ENCODE measurements at places on chromosomes 7 and 10.

DNA sequence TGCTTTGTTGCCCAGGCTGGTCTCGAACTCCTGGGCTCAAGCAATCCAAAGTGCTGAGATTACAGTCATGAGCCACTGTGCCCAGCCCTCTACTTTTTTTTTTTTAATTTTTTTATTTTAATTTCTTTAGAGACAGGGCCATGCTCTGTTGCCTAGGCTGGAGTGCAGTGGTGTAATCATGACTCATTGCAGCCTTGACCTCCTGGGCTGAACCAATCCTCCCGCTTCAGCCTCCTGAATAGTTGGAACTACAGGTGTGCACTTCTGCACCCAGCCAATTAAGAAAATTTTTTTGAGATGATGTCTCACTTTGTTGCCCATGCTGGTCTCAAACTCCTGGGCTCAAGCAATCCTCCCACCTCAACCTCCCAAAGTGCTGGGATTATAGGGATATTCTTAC is 528.6 kb downstream of the GATA3 start:
- DNase-seq: no peak

DNA sequence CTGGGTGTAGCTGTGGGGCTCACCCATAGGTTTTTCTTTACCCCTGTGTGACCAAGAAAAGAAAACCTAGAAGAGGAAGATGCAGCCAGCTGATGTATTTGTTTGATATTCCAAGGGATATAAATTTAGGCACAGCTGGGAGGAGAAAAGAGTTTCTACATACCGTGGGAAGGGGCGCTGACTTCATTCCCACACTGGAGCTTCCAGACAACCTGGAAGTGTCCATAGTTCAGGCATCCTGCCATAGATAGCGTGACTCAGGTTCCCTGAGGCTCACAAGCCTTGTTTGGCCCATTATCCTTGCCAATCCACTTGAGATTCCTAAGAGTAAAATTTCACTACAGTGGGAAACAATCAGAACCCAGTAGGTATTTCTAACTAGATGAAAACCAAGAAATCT is 371.7 kb upstream of the NRP1 start:
- DNase-seq: no peak

DNA sequence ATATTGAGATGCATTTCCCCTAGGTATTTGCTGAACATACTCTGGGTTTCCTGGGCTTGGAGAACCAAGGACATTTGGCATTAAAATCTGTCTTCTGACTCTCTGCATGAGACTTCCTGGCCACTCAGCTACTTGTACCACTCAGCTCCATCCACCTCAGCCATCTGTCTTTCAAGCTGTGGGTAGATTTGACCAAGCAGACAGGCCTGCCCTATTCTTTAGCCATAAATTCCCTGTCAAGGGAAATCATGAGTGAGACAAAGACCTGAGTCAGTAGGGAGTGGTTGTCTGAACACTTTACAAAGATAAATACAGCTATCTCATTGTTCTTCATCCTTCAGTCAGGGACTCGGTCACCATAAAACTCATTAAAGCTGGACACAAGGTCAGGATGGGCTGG is 399.1 kb downstream of the GPAM start:
- no peak for DNase-seq

GRCh38 chr7:26686448-26686981 is 177.9 kb downstream of the SKAP2 start:
- peak; percentile 23 for DNase-seq

- no peak for DNase-seq
Observed at GRCh38 chr7:127667017-127667670, 15.2 kb downstream of the SND1 start.

- no peak for DNase-seq
Observed at GRCh38 chr10:8294779-8295178, 240.3 kb downstream of the GATA3 start.

- DNase-seq: no peak
Observed at GRCh38 chr10:93826355-93826754, 67.4 kb upstream of the SLC35G1 start.

DNA sequence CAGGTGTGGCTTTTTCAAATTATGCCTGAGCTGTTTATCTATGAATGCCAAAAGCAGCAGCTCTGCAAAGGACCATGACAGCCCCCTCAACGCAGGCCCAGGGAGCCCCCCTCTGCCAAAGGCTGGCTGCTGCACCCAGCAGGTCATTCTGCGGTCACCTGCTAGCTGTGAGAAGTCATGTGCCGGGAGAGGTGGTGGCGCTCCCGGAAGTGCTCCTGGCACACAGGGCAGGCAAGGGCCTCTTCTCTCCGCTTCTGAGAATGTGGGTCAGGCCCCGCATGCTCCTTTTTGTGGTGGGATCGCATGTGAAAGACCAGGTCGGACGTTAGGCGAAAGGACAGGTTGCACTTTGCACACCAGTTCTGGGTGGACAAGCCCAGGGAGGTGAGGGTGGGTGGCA is 16.4 kb downstream of the ZNF488 start:
- peak; percentile 41 for DNase-seq

DNA sequence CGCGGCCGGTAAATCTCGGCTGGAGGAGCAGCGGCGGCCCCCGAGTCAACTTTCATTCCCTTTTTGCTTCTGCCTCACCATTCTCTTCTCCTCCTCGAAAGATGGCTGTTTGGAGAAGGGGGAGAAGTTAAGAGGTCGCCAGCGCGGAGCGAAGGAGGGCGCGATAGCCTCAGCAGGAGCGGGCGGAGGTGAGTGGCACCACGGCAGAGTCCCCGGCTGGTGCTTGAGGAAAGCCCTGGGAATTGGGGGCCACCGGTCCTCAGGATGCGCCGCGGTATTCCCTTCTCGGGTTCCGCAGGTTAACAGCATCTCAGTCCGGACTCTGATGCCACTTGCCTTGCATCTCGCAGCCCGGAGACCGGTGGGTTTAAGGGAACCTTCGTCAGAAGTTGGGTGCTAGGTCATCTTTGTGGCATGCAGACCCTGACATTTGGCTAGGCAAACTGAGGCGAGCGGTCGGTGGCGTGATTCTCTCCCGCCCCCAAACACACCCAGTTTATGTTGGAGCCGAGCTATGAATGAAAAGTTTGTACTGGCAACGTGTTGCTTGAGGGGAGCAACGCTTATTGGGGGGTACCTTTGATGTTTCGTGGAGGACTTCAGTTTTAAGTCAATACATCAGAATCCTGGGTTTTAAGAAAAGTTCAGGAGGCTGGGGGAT is 59.5 kb upstream of the PRPS1L1 start:
- no peak for DNase-seq

- DNase-seq: no peak
Observed at GRCh38 chr7:51346126-51346525, 29.5 kb upstream of the COBL start.

GRCh38 chr7:128112781-128113221 is 81.6 kb upstream of the LRRC4 start:
- DNase-seq: peak; percentile 34

- DNase-seq: no peak
Observed at GRCh38 chr10:14601872-14602725, 172.6 kb downstream of the FAM107B start.

GRCh38 chr7:130641497-130641896 is 27.1 kb downstream of the COPG2 start:
- DNase-seq: no peak

DNA sequence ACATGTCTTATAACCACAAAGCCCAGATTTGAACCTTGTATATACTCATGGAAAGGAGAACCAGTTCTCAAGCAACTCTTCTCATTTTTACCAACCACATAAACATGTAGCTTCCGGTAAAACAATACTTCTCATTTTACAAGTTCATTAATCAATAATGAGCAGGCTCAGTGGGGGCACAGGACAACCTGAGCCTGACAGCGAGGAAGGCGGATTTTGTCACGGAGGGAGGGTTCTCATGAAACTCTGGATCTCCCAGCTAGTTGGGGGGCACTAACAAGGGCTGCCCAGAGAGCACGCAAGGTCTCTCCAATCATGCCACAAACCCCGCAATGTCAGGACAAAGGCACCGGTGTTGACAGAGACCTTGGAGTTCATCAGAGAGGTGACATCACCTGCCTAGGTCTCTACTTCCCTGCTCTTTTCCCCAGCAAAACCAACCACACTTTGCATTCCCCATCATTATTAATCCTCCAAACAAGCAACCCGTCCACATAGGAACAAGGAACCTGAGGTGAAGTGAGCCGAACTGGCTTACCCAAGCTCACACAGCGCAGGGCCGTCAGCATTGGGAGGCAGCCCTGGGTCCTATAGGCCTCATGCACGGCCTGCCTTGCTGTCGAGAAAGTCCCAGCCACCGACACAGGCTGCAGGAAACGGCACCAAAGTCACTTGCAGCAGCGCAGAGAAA is 192.1 kb upstream of the KLF14 start:
- DNase-seq: no peak

- DNase-seq: no peak
Observed at GRCh38 chr7:97457054-97457453, 274.8 kb upstream of the TAC1 start.

DNA sequence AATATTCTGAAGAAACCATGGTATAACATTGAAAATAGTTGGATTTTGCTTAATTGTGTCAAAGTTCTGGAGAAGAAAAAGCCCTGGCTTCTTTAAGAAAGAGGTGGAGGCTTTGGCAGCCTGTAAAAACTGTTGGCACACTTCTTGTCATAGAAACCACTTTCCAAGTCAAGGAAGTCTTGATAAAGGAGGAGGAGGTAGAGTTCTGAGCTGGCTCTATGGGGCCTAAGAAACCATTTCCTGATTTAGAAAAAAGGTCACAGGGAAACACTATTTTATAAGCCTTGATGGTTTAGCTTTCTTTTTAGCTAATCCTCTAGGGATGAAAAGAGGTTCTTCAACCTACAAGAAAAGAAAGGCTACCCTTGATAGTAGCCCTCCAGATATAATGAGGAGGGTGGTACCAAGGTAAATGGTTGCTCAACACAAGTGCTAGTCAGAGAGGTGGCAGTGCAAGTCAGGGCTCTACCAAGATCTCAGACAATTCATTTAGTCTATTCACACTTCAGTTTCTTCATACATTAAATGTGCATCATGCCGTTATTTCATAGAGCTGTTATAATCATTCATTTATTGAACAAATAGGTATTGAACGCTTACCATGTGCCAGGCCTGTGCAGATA is 346.9 kb downstream of the RNLS start:
- no peak for DNase-seq

- DNase-seq: no peak
Observed at GRCh38 chr7:112427984-112428383, 22.3 kb upstream of the IFRD1 start.

DNA sequence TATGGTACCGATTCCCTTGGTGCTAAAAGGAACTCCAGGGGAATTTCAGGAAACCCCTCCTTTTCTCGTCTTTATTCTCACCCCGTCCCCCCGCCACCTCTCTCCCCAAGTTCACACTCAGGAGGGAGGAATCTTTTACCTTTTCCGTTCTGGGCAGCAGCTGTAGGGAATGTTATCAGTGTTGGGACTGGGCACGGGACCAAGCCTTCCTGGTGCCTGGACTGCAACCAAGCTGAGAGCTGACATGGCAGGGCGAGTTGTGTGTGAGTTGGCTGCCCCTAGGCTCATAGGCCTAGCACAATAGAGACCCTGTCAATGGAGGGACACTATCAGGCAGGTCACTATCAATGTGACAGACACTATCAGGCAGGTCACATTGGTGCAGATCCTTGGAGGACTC is 121.4 kb downstream of the TCF7L2 start:
- peak; percentile 57 for DNase-seq

GRCh38 chr7:45681596-45682357 is 107.6 kb downstream of the ADCY1 start:
- DNase-seq: peak; percentile 41

- DNase-seq: no peak
Observed at GRCh38 chr7:149854611-149855360, 16.6 kb downstream of the ZNF862 start.

DNA sequence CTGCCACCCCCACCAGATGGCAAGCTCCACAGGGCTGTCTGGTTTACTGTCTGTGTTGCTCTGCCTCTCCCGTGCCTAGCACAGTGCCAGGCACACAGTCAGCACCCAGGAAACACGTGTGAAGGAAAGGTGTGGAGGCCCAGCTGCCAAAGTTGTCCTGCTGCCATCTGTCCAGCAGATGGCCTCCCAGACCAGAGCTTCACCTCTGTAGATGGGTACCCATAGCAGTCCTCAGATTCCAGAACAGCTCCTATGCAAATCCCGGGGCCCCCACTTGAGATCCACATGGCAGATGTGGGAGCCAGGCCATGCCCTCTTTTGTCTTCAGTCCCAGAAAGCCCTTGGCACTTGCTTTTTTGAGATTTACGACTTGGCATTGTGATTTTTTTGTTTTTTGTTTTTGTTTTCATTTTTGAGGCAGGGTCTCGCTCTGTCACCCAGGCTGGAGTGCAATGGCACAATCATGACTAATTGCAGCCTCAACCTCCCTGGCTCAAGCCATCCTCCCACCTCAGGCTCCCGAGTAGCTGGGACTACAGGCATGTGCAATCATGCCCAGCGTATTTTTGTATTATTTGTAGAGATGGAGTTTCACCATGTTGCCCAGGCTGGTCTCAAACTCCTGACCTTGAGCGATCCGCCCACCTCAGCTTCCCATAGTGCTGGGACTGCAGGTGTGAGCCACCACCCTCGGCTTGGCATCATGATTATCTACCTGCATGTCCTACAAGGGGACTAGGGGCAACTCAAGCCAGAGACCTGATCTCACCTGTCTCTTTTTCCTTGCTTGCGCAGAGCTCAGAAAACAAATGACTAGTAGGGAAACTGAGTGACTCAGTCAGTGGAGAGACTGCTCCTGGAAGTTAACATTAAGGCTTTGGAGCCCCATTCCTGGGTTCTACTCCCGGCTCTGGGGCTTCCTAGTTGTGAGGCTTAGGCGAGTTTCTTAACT is 16.9 kb upstream of the PALD1 start:
- DNase-seq: peak; percentile 54

DNA sequence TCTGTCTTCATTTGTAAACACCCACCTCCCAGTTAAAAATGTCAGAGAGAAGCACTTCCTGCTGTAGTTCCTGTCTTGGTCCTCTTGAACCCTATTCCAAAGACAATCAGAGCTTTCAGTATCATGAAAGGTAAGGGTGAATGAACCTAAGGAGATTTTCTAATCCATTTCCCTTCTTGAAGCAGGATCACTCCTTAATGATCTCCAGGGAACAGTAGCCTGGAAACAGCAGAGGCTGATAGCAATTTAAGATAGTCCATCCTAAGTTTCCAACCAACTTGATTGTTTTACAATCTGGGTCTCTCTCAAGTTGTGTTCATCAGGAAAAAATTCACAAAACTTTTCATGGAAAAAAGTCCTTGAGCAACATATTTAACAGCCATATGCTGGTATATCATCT is 273.6 kb downstream of the NEBL start:
- DNase-seq: no peak

GRCh38 chr10:69677985-69678654 is 48.1 kb downstream of the FAM241B start:
- no peak for DNase-seq

DNA sequence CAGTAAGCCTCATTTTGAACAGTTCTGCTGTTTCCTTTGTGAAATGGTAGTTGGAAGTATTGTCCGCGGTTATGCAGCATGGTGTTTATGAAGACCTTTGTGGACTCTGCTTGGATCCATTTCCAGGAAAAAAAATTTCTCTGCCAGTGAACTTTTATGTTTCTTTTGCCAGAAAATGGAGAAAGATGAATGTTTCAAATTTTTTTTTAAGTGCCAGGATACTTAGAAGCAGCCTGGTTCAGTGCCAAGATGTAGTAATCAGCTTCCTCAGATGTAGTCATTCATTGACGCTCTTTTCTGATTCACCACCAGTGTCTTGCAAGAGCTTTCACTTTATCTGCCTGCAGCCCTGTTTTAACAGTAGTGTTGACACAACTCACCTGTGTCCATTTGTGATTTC is 258.2 kb downstream of the SDK1 start:
- peak; percentile 23 for DNase-seq

- no peak for DNase-seq
Observed at GRCh38 chr10:68559841-68560185, 324 bp upstream of the TET1 start.

GRCh38 chr7:85711894-85712293 is 525.0 kb upstream of the SEMA3D start:
- DNase-seq: no peak
